Stimulated activated CD8-positive, alpha-beta memory T cell treated with anti-CD3 and anti-CD28 coated beads, Interleukin-7, amount 100 ng/mL, for 1 hour (primary cell): ENCODE measurements at places on chromosomes 12 and 14.
A peak's percentile ranks its signal among the peaks of the same experiment; 100 is the strongest.

DNA sequence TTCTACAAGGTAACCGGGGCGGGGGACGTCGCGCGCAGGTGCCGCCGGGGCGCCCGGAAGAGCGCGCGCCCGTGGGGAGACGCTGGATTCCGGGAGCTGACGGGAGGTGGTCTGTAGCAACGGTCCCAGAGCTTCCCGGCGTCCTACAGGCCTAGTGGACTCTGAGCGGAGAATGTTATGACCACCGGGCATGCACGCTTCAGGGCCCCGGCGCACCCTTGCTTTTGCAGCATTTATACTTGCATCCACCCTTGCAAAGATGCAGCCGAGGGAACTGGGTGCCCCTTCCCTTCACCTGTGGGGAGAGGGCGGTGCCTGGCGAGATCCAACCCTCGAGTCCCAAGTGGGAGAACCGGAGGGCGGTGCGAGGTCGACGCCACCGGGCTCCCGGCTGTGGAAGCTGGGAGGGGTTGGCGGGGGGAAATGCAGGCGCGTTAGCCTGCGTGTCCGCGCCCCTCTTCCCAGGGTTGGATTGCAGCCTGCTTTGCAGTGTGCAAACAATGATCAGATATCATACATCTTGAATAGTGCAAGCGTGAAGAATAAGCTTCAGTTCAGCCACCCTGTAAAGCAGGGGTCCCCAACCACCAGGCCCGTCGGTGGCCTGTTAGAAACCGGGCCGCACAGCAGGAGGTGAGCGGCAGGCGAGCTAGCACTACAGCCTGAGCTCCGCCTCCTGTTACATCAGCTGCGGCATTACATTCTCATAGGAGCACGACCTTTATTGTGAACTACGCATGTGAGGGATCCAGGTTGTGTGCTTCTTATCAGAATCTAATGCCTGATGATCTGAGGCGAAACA is 576 bp downstream of the ERP29 start:
- DNase-seq = peak; percentile 37

- DNase-seq = no peak
Measured at GRCh38 chr12:52608161-52608560, 6.9 kb upstream of the KRT72 start.

DNA sequence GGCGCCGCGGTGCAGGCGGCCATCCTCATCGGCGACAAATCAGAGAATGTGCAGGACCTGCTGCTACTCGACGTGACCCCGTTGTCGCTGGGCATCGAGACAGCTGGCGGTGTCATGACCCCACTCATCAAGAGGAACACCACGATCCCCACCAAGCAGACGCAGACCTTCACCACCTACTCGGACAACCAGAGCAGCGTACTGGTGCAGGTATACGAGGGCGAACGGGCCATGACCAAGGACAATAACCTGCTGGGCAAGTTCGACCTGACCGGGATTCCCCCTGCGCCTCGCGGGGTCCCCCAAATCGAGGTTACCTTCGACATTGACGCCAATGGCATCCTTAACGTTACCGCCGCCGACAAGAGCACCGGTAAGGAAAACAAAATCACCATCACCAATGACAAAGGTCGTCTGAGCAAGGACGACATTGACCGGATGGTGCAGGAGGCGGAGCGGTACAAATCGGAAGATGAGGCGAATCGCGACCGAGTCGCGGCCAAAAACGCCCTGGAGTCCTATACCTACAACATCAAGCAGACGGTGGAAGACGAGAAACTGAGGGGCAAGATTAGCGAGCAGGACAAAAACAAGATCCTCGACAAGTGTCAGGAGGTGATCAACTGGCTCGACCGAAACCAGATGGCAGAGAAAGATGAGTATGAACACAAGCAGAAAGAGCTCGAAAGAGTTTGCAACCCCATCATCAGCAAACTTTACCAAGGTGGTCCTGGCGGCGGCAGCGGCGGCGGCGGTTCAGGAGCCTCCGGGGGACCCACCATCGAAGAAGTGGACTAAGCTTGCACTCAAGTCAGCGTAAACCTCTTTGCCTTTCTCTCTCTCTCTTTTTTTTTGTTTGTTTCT is 1.7 kb downstream of the HSPA2 start:
- DNase-seq = no peak

GRCh38 chr12:19484738-19485137 is 45.4 kb downstream of the AEBP2 start:
- no peak for DNase-seq

- DNase-seq = no peak
Measured at GRCh38 chr12:104010606-104011169, 39.3 kb downstream of the GLT8D2 start.

DNA sequence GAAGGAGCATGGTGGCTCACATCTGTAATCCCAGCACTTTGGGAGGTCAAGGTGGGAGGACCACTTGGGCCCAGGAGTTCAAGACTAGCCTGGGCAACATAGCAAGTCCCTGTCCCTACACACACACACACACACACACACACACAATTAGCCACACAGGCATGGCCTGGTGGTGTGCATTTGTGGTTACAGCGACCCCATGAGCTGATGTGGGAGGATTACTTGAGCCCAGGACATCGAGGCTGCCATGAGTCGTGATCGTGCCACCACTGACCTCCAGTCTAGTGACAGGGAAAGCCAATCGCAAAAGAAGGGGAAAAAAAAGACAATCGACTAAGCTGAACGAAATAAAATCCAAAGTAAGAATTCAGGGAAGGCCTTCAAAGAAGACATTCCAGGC is 67.9 kb downstream of the TBX3 start:
- DNase-seq = no peak

DNA sequence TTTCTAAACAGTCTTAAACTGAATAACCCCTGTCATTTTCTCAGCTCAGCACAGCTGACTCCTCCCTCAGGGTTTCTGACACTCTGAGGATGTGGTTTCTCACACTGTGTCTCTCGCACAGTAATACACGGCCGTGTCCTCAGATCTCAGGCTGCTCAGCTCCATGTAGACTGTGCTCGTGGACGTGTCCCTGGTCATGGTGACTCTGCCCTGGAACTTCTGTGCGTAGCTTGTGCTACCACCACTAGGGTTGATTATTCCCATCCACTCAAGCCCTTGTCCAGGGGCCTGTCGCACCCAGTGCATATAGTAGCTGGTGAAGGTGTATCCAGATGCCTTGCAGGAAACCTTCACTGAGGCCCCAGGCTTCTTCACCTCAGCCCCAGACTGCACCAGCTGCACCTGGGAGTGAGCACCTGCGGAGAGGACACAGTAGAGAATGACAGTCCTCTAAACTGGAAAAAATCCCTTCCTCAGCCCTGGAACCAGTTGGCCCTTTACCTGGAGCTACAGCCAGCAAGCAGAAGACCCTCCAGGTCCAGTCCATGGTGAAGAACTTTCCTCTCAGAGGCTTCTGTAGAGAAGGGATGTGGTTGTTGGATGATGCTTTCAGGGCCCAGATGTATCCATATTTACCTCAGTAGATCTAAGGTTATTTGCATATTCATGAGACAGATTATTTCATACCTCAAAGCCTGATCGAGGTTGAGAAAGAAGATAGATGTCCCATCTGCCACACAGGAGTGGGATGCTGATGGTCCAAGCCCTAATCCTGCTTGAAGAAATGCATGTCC is 984.8 kb downstream of the TMEM121 start:
- no peak for DNase-seq

- no peak for DNase-seq
Measured at GRCh38 chr12:7859552-7859951, 13.2 kb downstream of the SLC2A14 start.

GRCh38 chr12:131929581-131930456 is 743 bp downstream of the PUS1 start:
- no peak for DNase-seq

DNA sequence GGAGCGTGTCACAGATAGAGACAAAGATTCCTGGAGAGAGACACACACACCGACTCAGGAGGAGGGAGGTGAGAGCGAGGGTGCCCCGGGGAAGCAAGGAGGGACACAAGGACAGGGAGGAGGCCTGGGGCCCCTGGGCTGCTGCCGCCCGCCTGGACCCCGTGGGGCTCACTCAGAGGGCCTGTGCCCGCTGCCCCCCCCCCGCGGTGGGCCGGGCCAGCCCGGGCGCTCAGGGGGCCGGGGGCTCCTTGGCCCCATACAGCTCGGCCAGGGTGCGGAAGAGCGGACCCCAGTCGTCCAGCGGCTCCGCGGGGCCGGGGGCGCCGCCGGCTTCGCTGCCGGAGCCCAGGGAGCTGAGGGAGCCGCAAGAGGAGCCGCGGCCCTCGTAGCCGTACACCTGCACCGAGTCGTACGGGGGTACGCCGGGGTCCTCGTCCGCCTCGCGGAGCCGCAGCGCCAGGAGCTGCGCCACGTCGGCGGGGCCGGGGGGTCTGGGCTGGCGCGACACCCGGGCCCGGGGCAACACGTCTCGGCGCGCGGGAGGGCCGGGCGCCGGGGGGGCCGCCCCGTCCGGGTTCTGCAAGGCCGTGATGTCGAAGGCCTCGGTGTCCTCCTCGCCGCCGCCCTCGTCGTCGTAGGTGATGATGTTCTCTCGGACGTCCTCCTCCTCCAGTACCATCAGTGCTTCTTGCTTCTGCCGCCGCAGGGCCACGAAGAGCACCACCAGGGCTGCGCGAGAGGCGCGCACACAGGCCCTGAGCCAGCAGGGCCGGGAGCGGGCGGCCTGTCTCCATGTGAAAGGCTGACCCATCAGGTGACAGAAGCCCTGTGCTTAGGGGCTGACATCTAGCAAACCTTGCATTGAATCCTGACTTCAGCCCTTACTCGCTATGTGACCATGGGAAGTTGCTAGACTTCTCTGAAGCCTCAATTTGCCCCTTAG is 6.0 kb downstream of the PSMB11 start:
- DNase-seq = no peak

DNA sequence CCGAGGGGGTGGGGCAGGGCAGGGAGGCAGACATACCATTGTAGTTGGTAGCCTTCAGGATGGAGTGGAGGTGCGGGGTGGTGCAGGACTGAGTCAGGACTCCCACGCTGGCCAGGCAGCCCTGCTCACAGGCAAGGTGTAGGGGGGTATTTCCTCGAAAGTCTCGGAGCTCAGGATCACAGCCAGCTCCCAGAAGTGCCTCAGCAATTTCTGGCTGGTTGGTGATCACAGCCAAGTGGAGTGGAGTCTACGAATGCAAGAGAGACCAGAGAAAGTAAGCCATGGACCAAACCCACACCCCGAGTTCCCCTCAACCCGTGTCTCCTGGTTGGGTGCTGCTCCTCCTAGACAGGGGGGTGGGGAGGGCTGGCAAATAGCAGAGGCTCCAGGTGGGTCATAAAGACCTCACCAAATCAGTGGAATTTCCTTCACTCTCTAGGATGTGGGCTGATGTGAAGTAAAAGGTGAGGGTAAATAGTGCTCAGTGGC is 1.4 kb downstream of the NFKBIA start:
- no peak for DNase-seq

DNA sequence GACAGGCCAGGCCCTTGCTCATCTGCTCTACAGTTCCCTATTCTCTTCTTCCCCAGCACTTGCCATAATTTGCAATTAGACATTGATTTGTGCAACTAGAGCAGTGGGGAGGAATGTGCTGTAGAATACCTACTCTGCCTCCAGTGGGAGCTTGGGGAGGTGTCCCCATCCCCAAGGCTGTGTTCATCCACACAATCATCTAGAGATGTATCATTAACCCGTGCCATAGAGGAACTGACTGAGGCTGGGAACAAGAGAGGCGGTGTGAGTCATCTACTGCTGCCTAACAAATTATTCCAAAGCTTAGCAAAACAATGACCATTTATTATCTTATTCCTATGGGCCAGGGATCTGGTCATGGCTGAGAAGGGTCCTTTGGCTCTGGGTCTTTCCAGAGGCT is 5.1 kb upstream of the OTUB2 start:
- no peak for DNase-seq

DNA sequence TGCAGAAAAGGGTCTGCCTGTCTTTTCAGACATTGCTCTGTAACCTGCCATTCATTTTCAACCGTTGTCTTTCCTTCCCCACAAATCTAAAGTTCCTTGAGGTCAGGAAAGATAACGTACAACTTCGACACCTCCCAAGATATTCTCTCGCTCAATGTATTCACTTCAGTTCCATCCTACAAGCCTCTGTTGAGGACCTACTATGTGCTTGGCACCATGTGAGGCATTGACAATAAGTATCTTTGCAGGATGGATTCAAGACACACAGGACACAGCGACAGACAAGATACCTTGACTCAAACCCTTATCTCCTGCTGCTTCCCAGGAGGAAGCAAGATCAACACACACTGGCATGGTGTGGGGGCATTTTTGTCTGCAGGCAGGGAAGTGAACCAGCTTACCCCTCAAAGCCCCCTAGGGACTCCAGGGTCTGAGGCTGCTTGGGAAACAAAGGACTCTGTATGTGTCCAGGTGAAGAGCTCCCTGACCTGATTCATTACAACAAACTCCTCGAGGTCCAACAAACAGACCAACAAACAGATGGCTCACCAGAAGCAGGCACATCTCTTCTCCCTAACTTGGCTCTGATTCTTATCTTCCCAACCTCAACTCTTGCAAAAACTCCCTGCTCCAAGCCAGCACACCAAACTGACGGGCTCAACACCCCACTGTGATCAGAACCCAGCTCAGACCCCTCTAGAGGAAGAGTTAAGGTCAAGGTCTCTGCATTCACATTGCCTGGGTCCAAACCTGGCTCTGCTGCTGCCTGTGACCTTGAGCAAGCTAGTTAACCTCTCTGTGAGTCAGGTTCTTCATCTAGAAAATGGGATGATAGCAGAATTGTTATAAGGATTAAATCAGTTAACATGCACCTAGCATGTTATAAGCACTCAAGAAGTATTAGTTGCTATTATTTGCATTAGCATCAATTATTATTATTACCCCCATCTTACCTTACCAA is 6.3 kb downstream of the NUAK1 start:
- DNase-seq = no peak

- no peak for DNase-seq
Measured at GRCh38 chr14:94562022-94562421, 780 bp downstream of the SERPINA4 start.

- DNase-seq = no peak
Measured at GRCh38 chr14:73238424-73238852, 1.1 kb downstream of the PAPLN start.

GRCh38 chr14:102279688-102280348 is 25.1 kb downstream of the MOK start:
- DNase-seq = no peak

DNA sequence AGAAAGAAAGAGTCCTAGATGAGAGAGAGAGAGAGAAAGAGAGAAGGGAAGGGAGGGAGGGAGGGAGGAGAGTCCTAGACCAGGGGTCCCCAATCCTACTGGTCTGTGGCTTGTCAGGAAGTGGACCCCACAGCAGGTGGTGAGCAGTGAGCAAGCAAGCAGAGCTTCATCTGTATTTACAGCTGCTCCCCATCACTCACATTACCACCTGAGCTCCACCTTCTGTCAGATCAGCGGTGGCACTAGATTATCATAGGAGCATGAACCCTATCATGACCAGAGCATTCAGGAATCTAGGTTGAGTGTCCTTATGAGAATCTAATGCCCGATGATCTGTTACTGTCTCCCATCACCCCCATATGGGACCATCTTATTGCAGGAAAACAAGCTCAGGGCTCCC is 39.2 kb upstream of the AMN1 start:
- DNase-seq = no peak

DNA sequence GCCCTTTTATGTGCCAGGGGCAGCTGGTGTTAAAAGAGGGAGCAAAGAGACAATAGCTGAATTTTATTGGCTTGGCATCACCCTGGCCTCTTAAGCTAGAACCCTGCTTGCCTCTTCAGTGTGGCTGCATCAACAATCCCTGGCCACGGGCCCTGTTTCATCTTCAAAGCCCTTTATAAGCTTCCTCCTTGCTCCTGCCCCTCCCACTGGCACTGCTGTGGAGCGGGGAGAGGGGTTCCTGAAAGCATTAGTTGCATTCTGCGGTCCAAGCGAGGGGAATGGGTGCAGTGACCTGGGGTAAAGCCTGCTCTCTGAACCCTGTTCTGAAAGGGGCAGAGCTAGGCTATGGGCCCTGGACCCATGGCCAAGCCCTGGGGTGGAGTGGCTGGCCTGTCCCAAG is 220 bp upstream of the KRT83 start:
- no peak for DNase-seq
